Caco-2 (cell line): ENCODE measurements at places on chromosomes 7 and 10. TPM values are rescaled to one million over a fixed set of nuclear protein-coding genes. Genes with fewer than 3 reads are reported as not detected.
A peak's percentile ranks its signal among the peaks of the same experiment; 100 is the strongest.

GRCh38 chr7:108875139-108875538, 305.5 kb downstream of the DNAJB9 start:
- no peak for DNase-seq
- no peaks in the 10 kb centered on the region for H3K4me1 ChIP-seq
- no peaks in the 10 kb centered on the region for H3K27me3 ChIP-seq
- H3K4me3 ChIP-seq: no peak overlapping the region
- H3K27ac ChIP-seq: no peak overlapping the region

- no peak overlapping the region for H3K4me3 ChIP-seq
- no peak for DNase-seq
- no peaks in the 10 kb centered on the region for H3K36me3 ChIP-seq
- H3K27me3 ChIP-seq: no peaks in the 10 kb centered on the region
Measured at GRCh38 chr7:37832194-37832593, 16.2 kb upstream of the NME8 start.

- peak overlapping the region; percentile 67 for H3K4me3 ChIP-seq
- no peak for DNase-seq
- peak overlapping the region; percentile 98 for H3K27ac ChIP-seq
- no peaks in the 10 kb centered on the region for H3K36me3 ChIP-seq
Measured at GRCh38 chr10:103192089-103192450, 1.0 kb downstream of the NT5C2 start.

- no peaks in the 10 kb centered on the region; the same call in 1 of the 2 replicates for H3K4me1 ChIP-seq
- H3K36me3 ChIP-seq: no peaks in the 10 kb centered on the region
- no peak overlapping the region for H3K27ac ChIP-seq
- DNase-seq: peak; percentile 68
Measured at GRCh38 chr10:119608316-119609155, 11.8 kb upstream of the TIAL1 start.

DNA sequence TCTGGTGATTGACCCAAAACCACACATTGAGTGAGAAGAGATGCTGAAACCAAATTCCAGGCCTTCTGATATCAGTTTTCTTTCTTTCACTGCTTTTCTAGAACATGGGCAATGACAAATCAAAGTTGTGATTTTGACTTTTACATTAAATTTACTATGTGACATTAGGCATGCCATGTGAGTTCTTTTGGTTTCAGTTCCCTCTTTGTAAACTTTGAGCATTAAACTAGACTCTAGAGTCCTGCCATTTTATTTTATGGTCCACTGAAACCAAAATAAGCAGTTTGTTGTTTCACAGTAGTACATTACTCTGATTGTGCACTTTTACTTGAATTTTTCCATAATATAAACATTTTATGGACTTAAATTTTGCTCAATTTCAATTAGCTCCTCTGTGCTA, 381.1 kb upstream of the SEMA3D start:
- H3K36me3 ChIP-seq: no peaks in the 10 kb centered on the region
- H3K27ac ChIP-seq: no peak overlapping the region
- no peak for DNase-seq
- H3K27me3 ChIP-seq: no peaks in the 10 kb centered on the region

- H3K36me3 ChIP-seq: no peaks in the 10 kb centered on the region
- H3K4me1 ChIP-seq: no peaks in the 10 kb centered on the region
- H3K27me3 ChIP-seq: peaks cover 3% of the 10 kb centered on the region
- no peak overlapping the region for H3K4me3 ChIP-seq
- no peak overlapping the region for H3K27ac ChIP-seq
- no peak for DNase-seq
Measured at GRCh38 chr10:133475821-133476640, 22.3 kb downstream of the SCART1 start.

Gene CTAGE6
- not detected in 2 replicates for total RNA-seq
